ENCODE measurements at places on chromosomes 6 and 20.

DNA sequence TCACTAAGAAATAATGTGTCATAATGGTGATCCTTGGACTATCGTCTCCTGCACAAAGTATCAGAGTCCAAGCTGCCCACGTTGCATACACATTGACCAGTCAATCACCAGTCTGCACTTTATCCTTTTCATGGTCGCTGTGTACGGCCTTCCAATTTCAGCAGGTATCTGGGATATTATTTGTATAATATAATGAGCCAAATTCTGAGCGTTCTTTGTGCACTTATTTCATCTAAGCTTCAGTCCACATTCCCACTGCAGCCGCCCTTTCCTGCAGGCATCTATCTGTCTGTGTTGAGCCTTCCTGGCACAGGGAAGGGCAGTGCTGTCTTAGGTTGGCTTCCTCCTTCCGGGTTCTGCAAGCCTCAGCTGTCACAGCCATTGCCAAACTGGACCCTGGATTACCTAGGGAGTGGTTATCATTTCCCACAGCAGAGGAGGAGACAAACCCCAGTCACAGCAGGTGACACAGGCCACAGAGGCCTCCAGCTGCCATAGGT is 174.3 kb downstream of the TTLL2 start:
- DNase-seq = no peak

GRCh38 chr6:133396233-133396983 is 155.3 kb downstream of the EYA4 start:
- DNase-seq = no peak

- peak; percentile 11 for DNase-seq
Observed at GRCh38 chr20:34579191-34579978, 20.9 kb downstream of the MAP1LC3A start.

DNA sequence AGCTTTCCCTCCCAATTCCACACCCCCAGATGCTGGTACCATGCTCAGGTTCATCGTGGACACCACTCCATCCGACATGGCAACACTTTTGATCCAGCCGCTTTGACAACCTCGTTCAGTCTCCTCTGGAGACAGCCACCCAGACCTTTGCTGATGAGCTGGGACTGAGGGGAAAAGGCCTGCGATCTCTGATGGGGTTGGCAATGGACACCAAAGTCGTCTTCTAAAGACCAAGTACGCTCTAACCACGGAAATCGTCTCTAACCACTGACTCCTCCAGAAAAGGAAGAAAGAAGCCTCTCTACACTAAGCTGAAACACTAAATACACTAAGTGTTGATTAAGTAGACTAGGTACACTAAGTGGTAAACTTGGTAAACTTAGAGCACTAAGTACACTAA is 26.1 kb upstream of the HLA-E start:
- DNase-seq = no peak

- no peak for DNase-seq
Observed at GRCh38 chr6:98579079-98579478, 255.3 kb upstream of the POU3F2 start.

DNA sequence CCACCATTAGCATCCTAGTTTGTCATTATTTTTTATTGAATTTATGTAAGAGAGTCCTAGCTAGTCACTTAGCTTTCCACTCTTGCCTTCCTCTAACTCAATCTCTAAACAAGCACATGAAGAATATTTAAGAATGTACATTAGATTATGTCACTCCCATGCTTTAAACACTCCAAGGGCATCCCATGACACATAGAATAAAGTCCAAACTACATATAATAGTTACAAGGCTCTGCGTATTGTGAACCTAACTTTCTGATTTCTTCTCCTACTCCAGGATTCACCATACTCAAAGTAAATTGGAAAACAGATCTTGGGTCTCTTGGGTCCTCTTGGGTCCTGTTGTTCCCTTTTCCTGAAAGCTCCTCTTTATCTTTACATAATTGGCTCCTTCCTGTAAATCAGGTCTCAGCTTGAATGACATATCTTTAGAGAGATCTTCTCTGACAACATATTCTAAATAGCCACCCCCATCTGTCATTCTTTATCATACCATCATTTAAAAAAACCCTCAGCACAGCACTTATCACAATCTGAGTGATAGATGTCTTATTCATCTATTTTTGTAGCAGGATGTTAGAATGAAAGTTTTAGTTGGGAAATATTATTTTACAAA is 1042.4 kb upstream of the FLRT3 start:
- no peak for DNase-seq

GRCh38 chr20:52869698-52870501 is 102.3 kb upstream of the TSHZ2 start:
- no peak for DNase-seq

- DNase-seq = no peak
Observed at GRCh38 chr6:88499845-88500699, 333.9 kb upstream of the CNR1 start.

DNA sequence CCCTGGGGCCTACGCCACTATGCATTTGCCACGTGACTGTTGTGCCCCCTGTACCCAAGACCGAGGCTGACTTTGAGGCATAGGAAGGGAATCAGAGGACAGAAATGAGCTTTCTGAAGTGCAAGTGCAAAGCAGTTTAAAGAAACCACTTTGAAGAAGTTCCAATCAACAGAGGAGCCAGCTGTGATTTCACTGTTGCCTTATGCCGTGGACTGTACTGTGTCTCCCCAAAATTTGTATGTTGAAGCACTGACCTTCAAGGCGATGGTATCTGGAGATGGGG is 111.1 kb downstream of the JPH2 start:
- no peak for DNase-seq

GRCh38 chr20:48202334-48203113 is 417.2 kb upstream of the SULF2 start:
- no peak for DNase-seq

Measured in NCI-H1417 (cell line).